ENCODE measurements at places on chromosomes 2 and 18. TPM values are rescaled to one million over a fixed set of nuclear protein-coding genes. Genes with fewer than 3 reads are reported as not detected.
A peak's percentile ranks its signal among the peaks of the same experiment; 100 is the strongest.

Gene AQP12A
- total RNA-seq, result not detected

DNA sequence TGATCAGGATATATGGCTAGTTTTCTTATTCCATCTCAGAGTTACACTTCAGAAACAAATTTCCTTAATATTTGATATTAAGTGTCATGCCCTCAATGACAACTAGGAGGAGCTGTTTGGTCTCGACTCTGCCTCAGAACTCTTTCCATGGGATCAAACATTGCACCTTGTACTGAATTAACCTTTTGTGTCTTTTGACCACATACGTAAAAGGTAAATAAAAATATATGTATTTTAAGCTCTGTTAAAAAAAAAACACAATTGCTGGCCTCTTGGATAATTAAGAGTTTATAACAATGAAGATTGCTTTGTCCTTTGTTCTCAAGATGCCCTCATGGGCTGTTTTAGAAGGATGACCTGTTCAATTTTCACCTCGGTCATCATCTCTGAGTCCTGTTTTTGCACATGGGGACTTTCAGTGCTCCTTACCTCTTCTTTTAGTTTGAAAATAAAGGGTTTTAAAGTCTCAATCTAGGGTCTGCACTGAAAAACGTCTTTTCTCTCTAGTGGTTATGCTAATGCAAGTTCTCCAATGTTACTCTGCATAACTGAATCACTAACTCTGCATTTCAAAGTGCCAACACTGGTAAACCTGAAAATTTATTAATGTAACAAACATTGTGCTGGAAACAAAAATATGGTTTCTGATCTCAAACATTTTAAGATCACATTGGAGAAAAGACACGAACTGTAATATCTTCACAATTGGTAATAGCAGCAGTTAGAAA is 18.8 kb upstream of the FN1 start:
- no peaks in the 10 kb centered on the region for H3K4me1 ChIP-seq
- peak overlapping the region; percentile 31 for H3K27ac ChIP-seq
- H3K36me3 ChIP-seq, result no peaks in the 10 kb centered on the region
- peaks cover 25% of the 10 kb centered on the region for H3K27me3 ChIP-seq
- H3K4me3 ChIP-seq, result no peak overlapping the region

Gene AMER3
- not detected for total RNA-seq

Gene DYNAP
- not detected for total RNA-seq

- no peak overlapping the region for H3K4me3 ChIP-seq
- no peak for DNase-seq
- no peaks in the 10 kb centered on the region for H3K36me3 ChIP-seq
- H3K27me3 ChIP-seq, result no peaks in the 10 kb centered on the region
- H3K4me1 ChIP-seq, result no peaks in the 10 kb centered on the region
- no peak overlapping the region for H3K27ac ChIP-seq
Observed at GRCh38 chr18:76537621-76538020, 42.6 kb upstream of the ZNF516 start.

Gene C2orf74
- 7.1 TPM for total RNA-seq

DNA sequence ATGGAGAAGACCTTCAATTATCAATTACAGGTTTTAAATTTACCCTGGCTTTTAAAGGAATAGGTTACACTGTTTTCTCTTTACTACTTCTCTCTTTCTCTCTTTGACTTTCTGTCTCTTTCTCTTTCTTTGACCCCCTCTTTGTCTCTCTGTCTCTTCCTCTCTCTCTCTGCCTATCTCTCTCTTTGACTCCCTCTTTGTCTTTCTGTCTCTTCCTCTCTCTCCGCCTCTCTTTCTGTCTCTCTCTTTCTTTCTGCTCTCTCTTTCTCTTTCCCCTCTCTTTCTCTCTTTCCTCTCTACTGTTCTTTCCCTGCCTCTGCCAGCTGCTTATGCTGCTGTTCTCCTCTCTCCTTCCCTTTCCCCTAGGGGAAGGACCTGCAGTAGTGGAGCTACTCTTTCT is 175.7 kb downstream of the MTCL1 start:
- no peak overlapping the region for H3K4me3 ChIP-seq
- no peaks in the 10 kb centered on the region for H3K36me3 ChIP-seq
- DNase-seq, result no peak
- H3K27ac ChIP-seq, result no peak overlapping the region
- H3K4me1 ChIP-seq, result no peaks in the 10 kb centered on the region

- DNase-seq, result no peak
- no peak overlapping the region for H3K27ac ChIP-seq
- no peaks in the 10 kb centered on the region for H3K4me1 ChIP-seq
- no peaks in the 10 kb centered on the region for H3K36me3 ChIP-seq
- H3K27me3 ChIP-seq, result no peaks in the 10 kb centered on the region
- no peak overlapping the region for H3K4me3 ChIP-seq
Observed at GRCh38 chr2:107801498-107801897, 25.2 kb upstream of the RGPD4 start.

- H3K27me3 ChIP-seq, result no peaks in the 10 kb centered on the region
- DNase-seq, result no peak
- peaks cover 35% of the 10 kb centered on the region for H3K4me1 ChIP-seq
- H3K4me3 ChIP-seq, result no peak overlapping the region
- peaks cover 30% of the 10 kb centered on the region for H3K36me3 ChIP-seq
Observed at GRCh38 chr2:33595385-33595784, 3.7 kb downstream of the FAM98A start.

GRCh38 chr2:197234671-197235191 is 75.8 kb downstream of the ANKRD44 start:
- no peaks in the 10 kb centered on the region for H3K27me3 ChIP-seq
- no peak overlapping the region for H3K4me3 ChIP-seq
- H3K4me1 ChIP-seq, result peaks cover 92% of the 10 kb centered on the region
- peak overlapping the region; percentile 38 for H3K27ac ChIP-seq
- DNase-seq, result no peak

- DNase-seq, result no peak
Observed at GRCh38 chr2:181991171-181991885, 5.7 kb downstream of the PPP1R1C start.

DNA sequence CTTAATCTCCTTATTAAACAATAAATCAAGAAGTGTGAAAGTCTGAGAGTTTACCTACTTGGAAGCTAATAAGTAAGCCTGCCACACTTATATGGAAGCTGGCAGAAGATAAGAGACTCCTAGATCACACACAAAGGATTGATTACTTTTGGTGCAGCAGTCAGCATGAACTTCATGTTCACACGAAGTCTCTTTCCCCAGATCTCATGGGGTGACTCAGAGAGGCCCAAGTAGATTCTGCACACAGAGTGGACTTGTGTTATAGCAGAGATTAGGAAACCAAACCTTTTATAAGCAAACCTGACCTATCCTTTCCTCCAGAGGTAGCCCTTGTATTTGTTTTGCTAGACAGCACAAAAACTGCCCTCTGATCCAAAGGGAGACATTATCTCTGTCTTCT is 9.9 kb upstream of the GAREM1 start:
- no peaks in the 10 kb centered on the region for H3K36me3 ChIP-seq
- peaks cover 37% of the 10 kb centered on the region for H3K27me3 ChIP-seq
- H3K4me1 ChIP-seq, result no peaks in the 10 kb centered on the region
- no peak for DNase-seq
